ENCODE measurements at places on chromosomes 2 and 18. TPM values are rescaled to one million over a fixed set of nuclear protein-coding genes. Genes with fewer than 3 reads are reported as not detected.

The CD207 gene
- total RNA-seq, result 0.25 TPM

GRCh38 chr2:181104512-181105115 is 124.2 kb downstream of the UBE2E3 start:
- no peak for DNase-seq

DNA sequence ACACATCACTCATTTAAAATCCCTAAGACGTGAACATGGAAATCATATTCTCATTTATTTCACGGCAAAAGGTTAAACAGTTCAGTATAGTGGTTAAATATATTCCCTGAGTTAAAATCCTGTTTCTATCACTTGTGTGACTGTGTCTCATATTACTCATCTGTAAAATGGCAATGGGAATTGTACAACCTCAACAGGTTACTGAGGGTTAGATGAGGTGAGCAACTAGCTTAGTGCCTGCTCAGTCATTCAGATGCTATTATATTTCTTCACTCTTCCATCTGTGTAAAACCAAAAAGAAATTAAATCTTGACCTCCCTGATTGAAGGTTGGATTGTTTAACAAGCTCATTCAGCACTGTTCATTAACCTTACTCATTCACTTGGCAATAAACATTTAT is 212.4 kb upstream of the STK17B start:
- no peak for DNase-seq

DNA sequence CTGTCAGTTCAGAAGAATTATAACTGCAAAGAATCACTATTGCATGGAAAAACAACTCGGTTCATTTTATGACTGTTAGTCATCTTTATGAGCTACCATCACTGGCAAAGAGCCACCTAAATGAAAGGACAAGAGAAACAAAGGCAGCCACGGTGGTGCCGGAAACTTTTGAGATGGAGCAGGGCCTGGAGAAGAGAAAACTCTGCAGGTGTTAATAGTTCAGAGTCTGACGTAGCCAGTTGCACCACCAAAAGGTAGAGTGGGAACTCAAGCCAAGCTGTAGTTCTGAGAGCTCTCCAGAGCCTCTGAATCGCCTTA is 110.9 kb downstream of the FTCDNL1 start:
- no peak for DNase-seq

DNA sequence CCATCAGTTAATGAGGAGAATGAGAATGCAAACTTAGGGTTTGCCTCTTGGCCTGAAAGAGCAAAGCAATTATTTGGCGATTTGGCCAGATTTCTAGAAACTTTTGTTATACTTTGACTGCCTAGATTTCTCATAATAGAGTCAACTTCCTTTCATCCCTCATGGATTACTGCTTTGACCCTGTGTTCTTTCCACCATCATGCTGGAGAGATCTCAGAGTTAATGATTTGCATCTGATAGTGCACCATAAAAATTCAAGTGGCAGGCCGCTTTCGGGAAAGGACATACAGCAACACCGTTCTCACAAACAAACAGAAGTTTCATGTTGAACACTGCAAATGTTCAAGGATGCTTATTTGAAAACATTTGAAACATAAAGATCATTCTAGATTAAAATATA is 143.7 kb upstream of the ZFP36L2 start:
- DNase-seq, result no peak

The BUB1 gene
- 1.6 TPM for total RNA-seq

DNA sequence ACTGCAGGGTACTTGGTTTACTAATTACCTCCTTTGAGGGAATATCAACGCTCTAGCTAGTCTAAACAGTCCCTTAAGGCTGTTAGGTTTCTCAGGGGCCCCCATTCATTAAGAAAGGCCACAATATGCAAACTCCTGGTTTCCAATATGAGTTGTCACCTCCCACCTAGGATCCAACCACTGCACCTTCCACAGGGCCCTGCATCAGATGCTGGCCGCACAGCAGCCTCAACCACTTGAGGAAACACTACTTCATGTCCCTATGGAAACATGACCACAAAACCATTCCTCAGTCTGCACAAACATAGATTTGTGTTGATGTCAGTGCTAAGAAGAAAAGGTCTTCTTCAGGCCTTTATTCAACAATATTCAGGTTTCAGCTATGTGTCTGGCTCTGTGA is 40.9 kb downstream of the STAT4 start:
- DNase-seq, result no peak

The SPC25 gene
- total RNA-seq, result not detected

DNA sequence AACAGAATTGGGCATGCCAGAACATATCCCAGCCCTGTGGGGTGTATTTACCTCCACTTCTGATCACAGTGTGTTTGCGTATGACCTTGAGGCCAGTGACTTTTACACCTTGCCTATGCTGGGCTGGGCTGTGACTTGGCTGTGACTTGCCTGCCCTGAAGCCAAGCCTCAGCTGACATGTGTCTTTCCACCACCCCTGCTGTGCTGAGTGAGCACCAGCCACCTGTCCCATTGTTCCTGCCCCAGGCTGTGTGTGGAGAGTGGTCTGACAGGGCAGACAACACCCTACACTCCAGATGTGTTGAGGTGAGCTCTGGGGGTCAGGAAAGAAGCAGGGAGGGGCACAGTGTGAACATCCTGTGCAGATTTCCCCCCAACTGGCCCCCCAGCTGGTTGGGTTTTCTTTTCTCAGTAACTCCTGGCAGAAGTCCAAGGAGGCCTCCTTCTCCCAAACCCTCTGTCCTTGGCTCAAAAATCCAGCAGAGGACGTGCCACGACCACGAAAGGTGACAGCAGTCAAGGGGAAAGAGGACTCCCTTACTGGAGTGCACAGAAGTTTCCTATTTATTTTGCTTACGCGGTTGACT is 5.1 kb upstream of the STEAP3 start:
- no peak for DNase-seq

DNA sequence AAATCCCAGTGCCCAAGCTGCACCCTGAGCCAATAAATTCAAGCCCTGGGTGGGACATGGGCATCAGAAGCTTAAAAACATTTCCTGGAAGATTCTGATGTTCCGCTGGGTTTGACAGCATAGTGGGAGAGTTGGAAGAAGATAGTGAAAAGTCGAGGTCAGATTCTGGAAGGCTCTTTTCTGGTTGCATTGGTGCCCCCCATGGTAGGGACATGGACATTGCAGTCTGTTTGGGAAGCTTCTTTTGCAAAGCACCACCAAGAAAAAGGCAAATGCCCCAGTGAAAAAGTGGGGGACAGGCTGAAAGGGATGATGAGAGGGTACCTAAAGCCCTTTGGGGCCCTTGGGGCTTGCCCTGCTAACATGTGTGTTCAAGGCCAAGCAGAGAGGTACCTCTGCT is 21.0 kb downstream of the MERTK start:
- no peak for DNase-seq

The OBSL1 gene
- 0.31 TPM for total RNA-seq

DNA sequence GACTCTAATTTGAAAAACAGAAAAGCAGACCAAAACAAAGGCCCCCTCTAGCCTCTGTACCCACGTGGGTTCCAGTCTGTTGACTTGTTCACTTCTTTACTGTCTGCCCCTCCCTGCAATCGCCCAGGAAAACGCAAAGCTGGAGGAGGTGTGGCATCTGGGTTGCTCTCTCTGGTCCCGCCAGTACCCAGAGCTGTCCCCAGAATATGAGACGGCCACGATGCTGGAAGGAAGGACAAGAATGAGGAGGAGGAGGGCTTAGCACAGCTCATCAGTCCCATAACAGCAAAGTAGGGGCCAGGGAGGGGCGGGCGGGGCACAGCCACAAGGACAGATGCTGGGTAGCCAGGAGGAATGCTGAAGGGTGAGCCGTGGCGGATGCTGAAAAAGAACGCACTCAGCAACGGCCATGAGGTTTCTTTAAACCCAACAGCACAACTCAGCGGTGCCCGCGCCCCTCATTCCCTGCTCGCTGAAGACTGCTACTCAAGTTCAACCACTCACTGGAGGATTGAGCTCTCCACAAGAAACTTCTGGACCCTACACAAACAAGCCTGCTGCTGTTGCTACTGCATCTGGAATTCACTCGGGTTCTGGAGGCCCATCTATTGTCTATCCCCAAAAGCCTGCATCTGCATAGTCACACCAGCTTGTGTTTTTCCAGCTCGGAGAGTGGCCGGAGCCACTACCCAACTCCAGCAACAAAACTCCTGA is 187.7 kb downstream of the HDAC4 start:
- no peak for DNase-seq

The CNRIP1 gene
- total RNA-seq, result not detected

DNA sequence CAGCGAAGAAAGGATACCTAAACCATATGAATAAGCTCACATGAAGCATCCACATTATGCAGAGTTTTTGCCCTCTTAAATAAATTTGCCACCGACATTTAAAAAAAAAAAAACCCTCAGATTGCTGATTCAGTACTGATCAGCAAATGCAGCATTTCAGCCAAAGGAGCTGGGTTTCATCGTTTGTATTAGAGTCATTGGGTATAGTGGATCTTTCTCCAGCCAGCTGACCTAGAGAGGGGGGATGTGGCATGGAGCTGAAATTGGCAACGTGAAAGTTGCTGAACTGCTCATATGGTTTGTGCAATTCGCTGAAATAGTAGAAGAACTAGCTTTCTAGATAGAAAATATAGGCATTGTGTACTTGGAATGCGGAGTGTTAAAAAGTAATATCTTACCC is 73.5 kb upstream of the ZNF397 start:
- DNase-seq, result no peak

DNA sequence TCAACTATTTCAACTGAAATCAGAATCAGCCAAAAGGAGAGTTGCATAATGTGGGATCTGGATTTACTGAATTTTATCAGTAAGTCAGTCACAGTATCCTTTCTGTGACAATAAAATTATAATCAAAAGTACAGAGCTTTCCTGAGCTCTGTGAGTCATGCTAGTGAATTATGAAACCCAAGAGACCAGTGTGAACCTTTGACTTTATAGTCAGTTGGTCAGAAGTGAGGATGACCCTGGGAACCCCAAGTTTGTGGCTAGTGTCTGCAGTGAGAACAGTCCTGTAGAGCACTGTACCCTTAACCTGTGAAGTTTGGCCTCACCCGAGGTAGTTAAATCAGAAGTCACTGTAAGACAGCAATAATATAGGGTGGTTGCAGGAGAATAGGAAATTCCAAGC is 381.7 kb downstream of the CDH19 start:
- DNase-seq, result no peak

- no peak for DNase-seq
Measured at GRCh38 chr2:105411720-105412407, 13.0 kb upstream of the FHL2 start.

DNA sequence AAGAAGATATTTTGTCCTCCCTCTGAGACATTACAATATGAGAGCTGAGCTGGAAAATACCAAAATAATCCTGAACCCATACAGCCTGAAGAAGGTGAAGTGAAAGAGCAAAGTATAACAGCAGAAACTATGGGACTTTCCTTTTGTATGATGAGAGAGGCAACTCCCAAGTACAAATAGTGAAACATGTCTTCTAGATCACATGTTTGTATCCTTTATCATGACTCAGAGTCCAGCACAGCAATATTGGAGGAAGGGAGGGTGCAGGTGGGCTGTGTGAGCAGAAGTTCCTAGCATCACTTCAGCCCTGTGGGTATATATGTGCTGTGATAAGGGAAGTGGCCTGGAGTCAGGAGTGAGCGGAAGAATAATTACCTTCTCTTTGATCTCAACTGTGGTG is 265.6 kb upstream of the NRXN1 start:
- DNase-seq, result no peak

DNA sequence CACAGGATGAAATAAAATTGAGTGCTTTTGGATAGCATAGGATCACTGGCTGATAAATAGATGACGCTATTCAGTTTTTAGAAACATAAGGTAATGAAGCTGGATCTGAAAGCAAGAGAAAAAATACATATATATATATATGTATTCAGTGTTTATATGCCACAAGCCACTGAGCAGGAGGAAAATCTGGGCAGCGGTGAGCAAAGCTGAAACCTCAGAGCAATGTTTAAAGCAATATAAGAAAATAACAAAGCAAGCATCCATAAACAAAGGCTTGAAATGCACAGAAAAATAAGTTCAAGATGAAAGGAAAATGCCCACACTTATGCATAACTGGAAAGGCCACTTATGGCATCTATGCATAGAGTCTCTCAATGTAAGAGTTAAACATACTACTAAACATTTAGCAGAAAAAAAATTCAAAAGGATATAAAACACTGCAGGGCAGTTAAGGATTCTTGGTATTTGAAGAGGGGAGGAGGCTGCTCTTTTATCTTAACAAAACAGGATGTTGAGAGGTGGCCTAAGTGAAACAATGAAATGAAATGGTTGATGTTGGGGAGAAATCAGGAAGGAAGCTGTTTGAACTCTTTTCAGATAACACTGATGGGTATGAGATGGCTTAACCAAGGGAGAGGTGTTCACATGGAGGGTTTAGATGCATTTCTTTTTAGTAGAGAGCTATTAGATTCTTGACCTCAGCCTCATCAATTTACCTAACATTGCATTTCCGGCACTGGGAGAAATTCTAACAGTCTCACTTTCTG is 129.1 kb downstream of the ARHGAP15 start:
- DNase-seq, result peak; percentile 70

The MC5R gene
- not detected for total RNA-seq

The GALNT13 gene
- not detected for total RNA-seq

GRCh38 chr2:157182204-157182709 is 75.2 kb upstream of the GALNT5 start:
- DNase-seq, result no peak

GRCh38 chr2:152200565-152201465 is 25.3 kb upstream of the STAM2 start:
- DNase-seq, result no peak

The TNS1 gene
- 0.34 TPM for total RNA-seq

The TEKT4 gene
- not detected for total RNA-seq

DNA sequence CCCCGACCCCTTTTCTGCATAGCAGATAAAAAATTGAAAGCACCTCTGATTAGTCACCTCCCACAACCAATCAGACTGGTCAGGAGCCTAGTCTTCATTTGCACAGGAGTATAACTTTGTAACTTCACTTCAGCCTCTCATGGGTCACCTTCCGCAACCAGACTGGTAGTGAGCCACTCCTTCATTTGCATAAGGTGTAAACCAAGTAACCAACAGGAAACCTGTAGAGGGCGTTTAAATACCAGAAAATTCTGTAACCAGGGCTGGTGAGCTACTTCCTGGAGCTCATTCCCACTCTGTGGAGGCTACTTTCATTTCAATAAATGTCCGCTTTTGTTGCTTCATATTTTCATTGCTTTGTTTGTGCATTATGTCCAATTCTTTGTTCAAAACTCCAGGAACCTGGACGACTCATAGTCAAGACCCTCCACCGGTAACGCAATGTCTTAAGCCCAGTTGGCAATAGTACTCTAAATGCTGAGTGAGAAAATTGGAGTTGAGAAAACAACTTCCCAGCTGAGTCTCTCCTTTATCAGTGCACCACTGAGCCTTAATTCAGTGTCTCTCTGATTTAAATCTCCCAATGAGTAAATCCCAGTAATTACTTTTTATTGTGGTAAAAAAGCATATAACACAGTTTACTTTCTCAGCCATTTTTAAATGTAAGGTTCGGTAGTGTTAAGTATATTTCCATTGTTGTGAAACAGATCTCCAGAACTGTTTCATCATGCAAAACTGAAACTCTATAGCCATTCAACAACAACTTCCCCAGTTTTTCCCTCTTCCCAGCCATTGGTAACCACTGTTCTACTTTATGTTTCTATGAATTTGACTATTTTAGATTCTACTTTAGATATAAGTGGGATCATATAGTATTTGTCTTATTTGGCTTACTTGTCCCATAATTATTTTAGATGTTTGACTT is 392.7 kb upstream of the SLC8A1 start:
- DNase-seq, result no peak

Data from CD4-positive, alpha-beta T cell (primary cell).